ENCODE measurements at places on chromosomes 2 and 18.

- peak; percentile 49 for DNase-seq
These were observed 511 bp downstream of the MOB4 start for GRCh38 chr2:197516393-197516761.

- no peak for DNase-seq
These were observed 354.2 kb downstream of the FBXO15 start for GRCh38 chr18:73793386-73793785.

DNA sequence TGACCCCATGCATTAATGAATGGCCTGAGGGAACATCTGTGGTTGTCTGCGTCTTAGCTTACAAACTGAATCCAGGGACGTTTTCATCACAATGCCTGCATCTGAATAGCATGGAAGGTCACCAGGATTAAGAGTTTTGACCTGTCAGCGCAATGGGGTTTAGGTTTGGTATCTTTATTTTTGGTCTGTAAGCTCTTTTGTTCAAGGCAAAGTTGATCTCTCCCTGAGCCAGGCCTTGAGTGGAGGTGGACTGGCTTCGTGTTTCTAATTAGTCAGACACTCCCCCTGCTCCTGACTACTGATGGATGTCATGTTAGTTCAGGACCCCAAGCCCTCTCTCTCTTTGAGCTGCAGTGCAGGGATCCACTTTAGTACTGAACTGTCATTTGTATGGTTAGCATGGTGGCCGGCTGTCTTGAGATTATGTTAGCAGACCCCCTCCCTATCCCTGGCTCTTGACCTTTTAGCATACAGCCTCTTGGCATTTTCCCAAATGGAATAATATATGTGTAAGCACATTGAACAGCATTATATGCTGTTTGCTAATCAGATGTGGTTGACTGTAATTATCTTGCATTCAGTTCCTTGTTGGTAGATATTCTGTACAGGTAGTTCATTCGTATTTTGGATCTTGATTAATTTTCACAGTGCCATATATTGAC, 59.2 kb downstream of the LYPD6 start:
- no peak for DNase-seq

GRCh38 chr2:240922245-240922981, 16.3 kb downstream of the CROCC2 start:
- no peak for DNase-seq

DNA sequence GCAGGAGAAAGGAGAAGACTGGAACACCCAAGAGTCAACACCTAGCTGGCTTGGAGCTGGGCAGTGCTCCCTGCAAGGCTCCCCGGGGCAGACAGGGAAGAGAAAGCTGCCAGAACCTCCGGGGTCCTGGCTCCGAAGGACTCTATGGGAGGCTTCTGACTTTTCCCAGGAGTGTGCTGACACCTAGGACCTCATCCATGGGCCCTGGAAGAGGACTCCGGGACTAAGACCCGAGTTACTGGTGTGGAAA, 37.8 kb upstream of the ATP6V1B1 start:
- DNase-seq, result no peak

GRCh38 chr2:10003206-10004125, 39.9 kb upstream of the KLF11 start:
- no peak for DNase-seq

DNA sequence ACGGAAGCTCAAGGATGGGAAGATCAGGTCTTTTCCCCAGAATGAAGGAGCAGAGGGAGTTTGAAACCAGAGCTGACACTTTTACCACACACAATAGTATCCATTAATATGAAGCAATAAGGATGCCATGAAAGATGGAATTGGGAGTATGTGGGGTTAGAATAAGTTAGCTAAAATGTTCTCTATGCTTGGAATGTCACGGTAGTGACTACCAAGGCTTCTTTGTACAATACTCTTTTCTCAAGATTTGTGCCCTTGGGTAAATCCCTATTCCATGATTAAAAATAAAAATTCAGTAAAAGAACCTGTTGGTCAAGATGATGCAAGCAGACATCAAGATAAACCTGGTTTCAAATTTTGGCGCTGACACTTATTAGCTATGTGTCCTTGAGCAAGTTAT, 75.0 kb downstream of the NRXN1 start:
- DNase-seq, result no peak

DNA sequence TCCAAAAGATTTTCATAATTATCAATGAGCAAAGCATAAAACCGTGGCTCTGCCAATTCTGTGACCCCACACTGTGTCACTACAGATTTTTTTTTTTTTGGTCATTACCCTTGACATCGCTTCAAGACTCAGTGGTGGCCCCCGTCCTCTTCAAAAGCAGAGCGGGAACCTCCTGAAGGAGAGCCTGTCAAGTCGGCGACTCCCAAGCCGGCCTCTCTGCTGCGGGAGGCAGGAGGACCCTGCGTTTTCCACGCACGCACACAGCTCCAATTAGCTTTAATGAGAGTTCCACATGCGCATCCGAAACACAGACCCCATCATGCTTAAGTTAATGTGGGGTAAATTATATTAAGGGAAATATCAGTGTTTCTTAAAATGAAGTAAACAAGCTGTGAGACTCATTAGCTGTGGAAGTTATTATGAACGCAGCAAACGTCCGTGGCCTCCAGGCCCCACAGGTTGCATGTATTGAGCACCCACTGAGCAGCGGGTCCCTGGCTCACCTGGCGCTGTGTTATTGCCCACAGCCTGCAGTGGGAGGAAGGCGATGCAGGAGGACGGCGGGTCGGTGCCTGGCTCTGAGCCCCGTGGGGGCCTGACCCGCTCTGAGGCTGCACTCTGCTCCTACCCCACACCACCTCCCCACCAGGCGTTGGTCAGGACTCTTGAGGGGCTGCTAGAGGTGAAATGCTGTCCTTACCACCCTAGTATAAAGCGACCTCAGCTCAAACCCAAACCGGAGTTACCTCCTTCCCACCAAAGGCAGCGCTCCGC, 181.0 kb upstream of the SALL3 start:
- DNase-seq, result no peak

DNA sequence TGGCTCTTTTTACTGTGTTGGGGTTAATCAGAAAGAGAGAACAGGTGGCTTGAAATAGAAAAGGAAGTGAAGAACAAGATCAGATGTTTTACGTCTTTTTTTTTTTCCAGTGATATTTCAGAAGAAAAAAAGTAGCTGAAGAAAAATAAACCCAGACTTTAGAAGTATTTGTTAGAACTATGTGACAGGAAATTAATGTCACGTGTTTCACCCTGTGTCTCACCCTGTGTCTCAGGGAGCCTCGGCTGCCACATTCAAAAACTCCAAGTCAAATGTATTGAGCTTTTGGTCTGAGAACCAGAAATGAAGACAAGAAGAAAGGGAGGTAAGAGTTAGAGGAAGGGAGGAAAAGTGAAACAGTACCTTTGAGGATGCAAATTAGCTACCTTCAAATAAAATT, 38.0 kb downstream of the AKAIN1 start:
- DNase-seq, result no peak

- DNase-seq, result no peak
These were observed 279.2 kb downstream of the ALPK2 start for GRCh38 chr18:58349650-58350049.

GRCh38 chr2:58067001-58067400, 20.4 kb downstream of the VRK2 start:
- no peak for DNase-seq

GRCh38 chr2:145289946-145290345, 770.0 kb upstream of the ZEB2 start:
- DNase-seq, result no peak

- peak; percentile 49 for DNase-seq
These were observed 27.1 kb upstream of the ICOS start for GRCh38 chr2:203909261-203909967.

DNA sequence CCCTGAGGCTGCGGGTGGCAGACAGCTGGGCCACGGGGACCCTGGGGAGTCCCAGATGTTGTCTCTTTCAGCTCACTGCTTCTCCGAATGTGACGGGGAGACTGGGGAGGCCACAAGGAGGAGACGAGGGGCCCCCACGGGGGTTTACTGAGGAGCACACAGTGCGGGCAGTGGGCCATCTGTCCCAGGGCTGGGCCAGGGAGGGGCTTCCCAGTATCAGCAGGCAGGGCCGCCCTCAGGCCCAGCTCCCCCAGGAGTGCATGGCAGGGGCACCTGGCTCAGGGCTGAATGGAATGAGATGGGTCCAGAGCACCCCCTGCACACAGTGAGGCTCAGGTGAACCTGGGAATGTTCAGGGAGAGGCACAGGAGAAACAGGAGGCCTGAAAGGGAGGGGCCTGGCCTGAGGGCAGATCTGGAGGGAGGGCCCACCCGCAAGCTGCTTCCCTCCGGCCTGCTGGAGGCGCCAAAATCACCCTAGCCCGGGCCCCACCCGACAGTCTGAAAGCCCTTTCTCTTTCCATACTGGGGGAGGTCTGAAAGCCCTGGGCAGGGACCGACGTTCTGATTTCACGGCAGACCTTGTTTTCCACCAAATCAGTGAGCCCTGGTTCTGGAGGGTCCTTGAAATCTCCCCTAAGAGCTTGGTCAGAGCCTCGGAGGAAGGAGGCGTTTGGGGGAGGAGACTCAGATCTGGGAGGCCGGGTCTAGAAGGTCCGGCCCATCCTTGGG, 35.5 kb upstream of the PTMA start:
- peak; percentile 87 for DNase-seq

GRCh38 chr2:85851253-85852151, 37.3 kb downstream of the ST3GAL5 start:
- DNase-seq, result no peak

DNA sequence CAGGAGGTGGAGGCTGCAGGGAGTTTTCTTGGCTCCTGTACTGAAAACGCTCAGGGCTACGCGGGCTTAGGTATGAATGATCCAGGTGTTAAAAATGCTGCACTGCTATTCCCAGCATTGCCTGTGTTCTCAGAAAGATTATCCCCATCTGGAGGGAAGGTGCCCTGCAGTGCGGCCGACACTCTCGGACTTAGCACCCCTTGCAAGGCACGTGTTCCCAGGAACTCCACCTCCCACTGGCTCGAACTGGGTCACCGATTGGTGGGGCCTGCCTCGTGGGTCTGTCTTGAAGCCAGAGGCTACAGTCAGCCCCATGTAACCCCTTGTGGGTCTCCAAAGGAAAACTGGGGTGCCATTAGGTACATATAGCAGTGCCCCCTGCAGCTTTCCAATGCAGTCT, 25.7 kb downstream of the ANO7 start:
- no peak for DNase-seq

DNA sequence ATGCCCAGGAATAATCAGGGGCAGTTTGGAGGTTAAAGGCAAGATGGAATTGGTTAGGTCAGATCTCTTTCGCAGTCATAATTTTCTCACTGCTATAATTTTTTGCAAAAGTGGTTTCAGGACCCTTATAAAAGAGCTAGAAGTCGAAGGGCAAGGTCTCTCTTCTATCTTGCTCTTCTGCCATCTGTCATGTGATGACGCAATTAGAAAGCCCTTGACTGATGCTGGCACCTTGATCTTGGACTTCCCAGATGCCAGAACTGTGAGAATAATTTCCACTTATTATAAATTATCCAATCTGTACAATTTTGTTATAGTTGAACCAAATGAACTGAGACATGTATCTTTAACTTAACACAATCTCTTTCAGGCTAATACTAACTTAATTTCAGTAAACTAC, 6.3 kb upstream of the RALBP1 start:
- no peak for DNase-seq

- DNase-seq, result no peak
These were observed at the start of gene PIEZO2 for GRCh38 chr18:11149441-11150270. TSS of gene PIEZO2 (minus strand) at chr18:11149569. CDS start at chr18:11148588, 981 bp downstream.

GRCh38 chr2:15867194-15868171, 72.9 kb upstream of the MYCN start:
- no peak for DNase-seq

GRCh38 chr18:44246001-44246400, 434.7 kb upstream of the SETBP1 start:
- DNase-seq, result no peak

All from ACHN (cell line).